ENCODE measurements at places on chromosomes 11 and 22.

- no peak for DNase-seq
Observed at GRCh38 chr11:64728757-64729365, 5.9 kb upstream of the NRXN2 start.

DNA sequence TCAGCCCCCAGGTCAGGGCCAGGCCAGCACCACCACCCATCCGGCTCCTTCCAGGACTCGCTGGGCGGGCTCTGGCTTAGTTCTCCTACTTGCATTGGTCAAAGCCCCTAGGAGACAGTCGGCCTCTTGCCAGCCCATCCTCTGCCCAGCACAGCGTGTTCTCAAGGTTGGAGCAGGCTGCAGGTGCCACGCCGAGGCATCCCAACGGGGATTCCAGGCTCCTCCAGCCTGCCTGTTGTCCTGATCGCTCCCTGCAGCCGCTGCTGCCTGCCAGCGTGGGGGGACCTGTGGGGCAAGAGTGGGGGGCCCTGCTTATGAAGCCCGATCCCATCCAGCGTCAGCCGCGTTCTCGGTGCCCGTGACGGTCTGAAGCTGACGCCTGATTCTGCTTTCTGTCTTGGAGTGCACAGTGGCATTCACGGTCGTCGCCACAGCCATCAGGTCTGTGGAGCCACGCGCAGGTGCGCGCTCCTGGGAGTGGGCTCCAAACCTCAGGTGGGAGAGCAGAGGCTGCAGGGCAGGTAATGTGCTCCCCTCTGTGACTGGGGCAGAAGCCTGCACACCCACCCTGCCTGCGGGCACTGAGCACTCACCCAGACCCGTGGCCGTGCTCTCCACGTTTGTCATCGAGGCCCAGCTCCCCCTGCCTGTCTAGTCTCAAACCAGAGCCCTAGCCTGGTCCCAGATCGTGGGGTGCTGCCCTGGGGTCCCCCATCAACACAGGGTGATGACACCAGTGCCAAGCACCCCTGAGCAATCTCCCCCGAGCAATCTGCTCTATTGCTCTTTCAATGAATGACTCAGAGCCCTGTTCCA, 991.6 kb downstream of the BRD1 start:
- DNase-seq: no peak

DNA sequence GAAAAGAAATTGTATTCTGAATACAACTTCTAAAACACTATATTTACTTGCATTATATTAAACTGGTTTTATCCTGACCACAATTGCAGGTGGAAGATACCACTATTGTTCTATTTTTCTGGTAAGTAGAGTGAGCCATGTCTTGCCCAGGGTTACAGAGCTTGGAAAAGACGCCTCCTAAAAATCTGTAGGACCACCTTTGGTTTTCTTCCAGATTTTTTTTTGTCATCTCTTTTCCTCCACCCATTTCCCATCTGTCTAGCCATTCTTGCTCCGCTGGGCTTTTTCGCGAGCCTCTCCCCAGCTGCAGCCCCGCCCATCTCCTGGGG, 294 bp upstream of the MTMR3 start:
- no peak for DNase-seq

DNA sequence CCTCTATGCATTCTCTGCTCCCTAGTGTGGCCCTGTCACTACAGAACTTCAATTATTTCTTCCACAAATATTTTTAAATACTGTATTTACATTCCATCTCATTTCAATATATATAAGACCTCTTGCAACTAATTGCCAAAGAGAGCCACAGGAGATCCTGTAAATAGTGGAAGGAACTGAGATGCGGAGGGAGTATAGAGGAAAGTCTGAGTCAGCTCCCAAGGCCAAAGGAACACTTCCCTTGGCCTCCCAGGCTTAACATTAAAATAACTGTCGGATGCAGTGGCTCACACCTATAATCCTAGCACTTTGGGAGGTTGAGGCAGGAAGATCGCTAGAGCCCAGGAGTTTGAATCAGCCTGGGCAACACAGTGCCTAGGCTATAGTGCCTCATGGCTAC, 31.2 kb downstream of the RBFOX2 start:
- DNase-seq: no peak

GRCh38 chr22:18991138-18991432, 55.0 kb upstream of the PRODH start:
- DNase-seq: no peak

- no peak for DNase-seq
Observed at GRCh38 chr11:128775468-128775867, 81.6 kb downstream of the FLI1 start.

DNA sequence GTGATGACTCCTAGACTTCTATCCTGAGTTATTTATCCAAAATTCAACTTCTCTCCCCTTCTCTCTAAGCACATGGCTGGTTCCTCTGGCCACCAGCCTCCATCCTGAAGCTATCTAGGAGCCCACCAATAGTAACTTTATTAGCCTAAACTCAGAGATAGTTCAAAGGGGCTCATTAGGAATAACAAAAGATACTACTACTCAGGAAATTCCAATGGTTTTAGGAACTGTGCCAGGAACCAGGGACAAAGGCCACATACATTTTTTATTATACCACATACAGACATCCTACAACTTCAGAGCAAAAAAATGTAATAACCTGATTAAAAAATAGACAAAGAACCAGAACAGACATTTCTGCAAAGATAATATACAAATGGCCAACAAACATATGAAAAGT, 27.9 kb downstream of the SLC25A17 start:
- DNase-seq: no peak

GRCh38 chr11:86761978-86762377, 38.4 kb upstream of the PRSS23 start:
- DNase-seq: no peak

DNA sequence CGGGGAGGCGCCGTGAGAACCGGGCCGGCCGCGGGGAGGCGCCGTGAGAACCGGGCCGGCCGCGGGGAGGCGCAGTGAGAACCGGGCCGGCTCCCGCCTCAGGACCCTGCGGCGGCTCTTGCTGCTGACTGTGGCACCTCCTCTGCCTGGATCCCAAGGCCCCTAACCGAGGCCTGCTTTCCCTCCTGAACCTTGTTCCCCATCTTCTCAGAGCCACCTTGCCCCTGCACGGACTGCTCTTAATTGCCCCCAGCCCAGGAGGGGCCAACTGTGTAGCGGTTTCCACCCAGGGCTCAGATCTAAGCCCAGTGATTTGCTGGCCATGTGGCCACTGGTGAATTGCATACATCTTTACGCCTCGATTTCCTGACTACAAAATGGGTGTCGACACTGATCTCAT, 112.2 kb upstream of the B3GAT1 start:
- DNase-seq: no peak

- no peak for DNase-seq
Observed at GRCh38 chr11:64348383-64349024, 8.5 kb downstream of the CCDC88B start.

DNA sequence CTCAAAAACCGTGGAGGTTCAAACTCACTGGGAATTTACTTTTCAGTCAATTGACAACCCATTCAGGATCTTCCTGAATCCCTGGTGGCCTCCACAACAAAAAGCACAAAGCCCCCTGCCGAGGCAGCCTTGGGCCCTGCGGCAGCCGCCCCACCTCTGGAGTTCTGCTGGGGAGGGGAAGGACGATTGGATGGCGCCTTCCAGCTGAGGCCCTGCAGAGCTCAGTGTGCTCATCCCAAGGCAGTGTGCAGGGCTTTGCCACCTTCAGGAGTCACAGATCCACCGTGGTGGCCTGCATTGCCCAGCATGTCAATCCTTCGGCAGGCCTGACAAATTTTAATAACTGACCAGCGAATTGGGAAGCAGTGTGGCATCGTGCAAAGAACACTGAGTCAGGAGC, 7.4 kb downstream of the ZFTA start:
- DNase-seq: no peak

GRCh38 chr11:898143-898511, 12.5 kb downstream of the CHID1 start:
- DNase-seq: no peak

DNA sequence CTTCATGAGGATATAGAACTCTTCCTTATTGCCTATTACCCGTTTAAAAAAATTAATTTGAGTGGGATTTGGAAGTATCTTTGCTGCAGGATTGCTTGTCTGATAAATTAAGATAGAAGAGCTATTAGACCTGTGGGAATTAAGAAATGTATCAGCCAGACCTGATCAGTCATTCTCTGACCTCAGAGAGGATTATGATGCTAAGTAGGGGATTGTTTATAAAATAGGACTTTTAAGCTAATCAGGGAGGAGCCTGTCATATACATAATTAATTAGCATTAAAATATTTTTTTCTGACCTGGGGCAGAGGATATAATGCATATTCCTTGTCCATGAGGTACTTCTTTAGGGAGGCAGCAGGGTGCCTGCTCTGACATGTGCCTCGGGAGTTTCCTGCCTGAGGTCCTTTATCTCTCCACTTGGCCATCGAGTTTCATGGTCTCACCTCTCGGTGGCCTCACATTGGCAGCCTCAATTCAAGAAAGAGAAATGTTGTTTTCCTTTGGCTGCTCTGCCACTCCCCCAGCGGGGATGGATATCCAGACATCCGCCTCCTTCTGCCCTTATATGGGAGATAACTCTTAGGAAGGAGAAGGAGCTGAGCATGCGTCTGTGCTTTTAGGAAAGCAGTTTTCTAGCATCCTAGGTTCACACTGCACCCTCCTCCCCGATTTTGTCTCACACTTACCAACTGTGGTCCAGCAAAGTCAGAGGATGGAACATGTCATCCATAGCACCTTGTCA, 41.1 kb downstream of the DIXDC1 start:
- no peak for DNase-seq

DNA sequence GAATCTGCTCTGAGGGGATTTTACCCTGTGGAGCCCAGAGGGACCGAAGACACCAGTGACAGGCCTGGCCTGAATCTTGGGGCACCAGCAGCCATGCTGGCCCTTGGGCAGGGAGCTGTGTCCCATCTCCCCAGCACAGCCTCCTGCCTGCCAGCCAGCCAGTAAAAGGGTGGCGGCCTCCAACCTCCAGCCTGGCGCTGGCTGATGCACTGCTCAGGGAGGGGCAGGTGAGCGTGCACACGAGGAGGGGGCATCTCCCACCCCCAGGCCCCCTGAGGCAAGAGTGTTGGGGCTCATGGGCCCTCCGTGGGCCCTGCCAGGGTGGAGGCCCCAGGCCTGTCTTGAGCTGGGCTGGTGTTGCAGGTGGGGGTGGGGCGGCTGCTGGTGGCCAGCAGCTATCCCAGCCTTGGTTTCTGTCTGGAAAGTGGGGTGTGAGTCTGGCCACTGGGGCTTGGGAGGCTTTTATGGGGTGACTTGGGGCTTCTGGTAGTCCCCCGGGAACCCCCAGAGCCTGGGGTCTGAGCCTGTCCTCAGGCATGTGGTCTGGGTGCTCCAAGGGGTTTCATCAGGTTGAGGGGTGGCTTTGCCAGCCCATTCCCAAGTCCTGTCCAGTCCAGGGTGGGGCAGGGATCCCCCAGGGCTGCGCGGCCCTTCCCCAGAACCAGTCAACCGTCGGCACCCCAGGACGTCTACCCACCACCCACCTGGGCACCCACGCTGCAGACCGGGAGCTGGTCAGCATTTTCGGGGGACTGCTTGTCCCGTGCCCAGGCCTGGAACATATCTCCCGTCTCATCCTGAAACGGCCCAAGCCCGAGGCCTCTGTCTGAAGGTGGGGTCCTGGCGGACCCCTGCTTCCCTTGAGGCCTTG, 17.8 kb downstream of the TSPAN4 start:
- DNase-seq: no peak

DNA sequence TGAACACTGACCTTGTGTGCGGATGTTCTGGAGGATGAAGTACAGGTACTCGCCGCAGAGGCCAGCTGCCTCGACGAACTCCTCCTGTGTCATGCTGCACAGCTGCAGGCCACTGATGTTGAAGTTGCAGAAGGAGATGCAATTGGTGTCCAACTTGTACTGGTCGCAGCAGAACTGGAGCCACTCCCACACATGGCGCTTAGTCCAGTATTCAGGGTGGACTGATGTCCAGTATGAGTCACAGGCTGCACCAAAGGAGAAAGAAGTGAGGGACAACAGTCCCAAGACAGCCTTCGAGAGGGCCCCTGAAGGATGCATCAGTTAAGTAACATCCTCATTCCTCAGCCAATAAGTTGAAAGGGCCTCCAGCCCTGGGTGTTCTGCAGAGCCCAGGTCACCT, 20.1 kb downstream of the ELF5 start:
- DNase-seq: no peak

Measured in stimulated activated CD8-positive, alpha-beta memory T cell treated with anti-CD3 and anti-CD28 coated beads, Interleukin-7, amount 100 ng/mL, for 1 hour (primary cell).